ENCODE measurements at places on chromosomes 12 and 14.

DNA sequence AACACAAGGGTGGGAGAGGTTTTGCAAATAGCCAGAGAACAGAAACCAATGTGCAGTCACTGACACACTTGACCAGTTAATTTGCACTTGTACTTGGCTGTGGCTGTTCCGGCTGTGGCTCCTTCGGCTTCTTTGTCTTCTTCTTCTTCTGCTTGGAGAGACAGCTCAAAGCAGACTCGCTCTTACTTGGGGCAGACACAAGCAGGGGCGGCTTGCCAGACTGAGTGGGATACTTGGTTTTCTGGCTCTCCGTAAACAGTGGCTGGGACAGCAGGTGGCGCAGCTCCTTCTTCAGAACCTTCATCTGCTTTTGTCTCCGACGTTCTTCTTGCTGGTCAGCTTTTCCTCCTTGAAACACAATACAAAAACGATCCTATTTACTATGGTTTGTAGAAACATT is 25.0 kb downstream of the OTUB2 start:
- DNase-seq: no peak

GRCh38 chr14:90603841-90604240 is 207.0 kb downstream of the CALM1 start:
- DNase-seq: no peak

GRCh38 chr14:31933716-31934115 is 143.4 kb upstream of the ARHGAP5 start:
- DNase-seq: no peak

DNA sequence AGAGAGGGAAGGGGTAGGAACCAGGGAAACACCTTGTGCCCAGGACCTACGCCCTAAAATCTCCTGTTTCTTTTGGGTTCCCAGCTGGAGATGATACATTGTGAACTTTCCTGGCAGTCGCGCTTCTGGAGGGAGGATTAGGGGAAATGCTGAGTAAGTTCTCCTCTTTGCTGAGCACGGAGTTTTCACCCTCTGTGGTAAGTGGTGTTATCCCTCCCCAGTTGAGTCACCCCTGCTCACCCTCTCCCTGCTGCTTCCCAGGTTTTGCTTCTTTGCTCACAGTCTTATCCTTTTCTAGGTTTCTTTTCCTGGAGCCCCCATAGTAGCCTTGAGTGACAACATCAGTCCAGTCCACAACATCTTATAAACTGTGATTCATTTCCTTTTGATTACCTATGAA is 789.1 kb downstream of the TMEM121 start:
- DNase-seq: no peak

- DNase-seq: no peak
Measured at GRCh38 chr12:5163661-5164060, 120.0 kb downstream of the KCNA5 start.

DNA sequence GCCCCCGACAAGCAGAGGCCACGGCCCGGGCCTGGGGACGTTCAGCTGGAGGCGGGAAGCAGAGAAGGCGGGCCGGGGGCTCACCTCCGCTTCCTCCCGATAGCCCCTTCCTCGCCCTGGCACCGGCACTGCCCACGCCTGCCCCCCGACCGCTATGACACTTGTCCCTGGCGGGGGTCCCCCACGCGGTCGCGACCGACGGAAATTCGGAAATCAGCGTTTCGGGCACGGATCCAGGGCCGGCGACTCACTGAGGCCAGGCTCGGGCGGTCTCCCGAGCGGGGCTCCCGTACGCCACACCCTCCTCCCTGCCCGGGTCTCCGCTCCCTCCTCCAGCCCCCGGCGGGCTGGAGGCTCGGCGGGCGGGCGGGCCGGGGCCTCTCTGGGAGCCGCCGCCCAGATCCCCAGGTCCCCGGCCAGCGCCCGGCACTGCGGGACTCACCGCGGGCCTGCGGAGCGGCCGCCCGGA is 581 bp downstream of the PITPNM2 start:
- no peak for DNase-seq

DNA sequence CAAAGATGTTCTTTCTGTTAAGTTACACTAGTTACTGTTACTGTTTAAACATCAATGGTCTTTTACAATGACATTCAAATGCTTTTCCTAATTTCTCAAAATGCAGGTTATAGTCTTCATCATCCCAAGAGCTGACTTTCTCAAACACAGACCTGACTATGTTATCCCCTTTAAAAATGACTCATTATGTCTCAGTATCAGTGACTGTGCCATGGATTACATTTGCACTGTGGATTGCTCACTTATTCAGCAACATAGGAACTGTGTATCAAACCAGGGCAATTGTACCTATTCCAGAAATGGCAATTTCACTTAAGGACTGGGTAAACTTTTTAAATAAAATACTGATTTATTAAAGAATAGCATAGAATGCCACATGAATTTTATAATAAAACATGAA is 630.2 kb upstream of the NOVA1 start:
- no peak for DNase-seq

DNA sequence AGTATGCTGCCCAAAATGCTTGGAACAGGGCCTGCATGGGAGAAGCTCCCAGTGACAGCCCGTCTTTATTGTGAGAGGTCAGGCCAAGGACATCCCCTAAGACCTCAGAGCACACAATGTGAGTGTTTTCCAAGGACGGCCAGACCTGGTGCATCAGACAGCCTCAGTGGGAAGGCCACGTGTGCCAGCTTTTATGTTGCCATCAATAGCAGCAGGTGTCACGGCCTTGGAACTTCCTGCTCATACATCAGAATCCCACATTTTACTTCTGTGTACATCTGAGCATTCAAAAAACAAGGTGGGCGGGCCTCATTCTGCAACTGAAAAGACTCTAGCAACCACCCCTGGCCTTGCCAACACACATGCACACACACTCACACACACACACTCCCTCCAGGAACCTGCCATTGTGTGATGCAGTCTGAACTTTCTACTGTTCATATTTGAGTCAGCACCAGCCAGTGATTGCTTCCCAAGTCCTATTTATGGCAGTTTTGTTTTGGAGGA is 753.1 kb upstream of the TBX3 start:
- no peak for DNase-seq

DNA sequence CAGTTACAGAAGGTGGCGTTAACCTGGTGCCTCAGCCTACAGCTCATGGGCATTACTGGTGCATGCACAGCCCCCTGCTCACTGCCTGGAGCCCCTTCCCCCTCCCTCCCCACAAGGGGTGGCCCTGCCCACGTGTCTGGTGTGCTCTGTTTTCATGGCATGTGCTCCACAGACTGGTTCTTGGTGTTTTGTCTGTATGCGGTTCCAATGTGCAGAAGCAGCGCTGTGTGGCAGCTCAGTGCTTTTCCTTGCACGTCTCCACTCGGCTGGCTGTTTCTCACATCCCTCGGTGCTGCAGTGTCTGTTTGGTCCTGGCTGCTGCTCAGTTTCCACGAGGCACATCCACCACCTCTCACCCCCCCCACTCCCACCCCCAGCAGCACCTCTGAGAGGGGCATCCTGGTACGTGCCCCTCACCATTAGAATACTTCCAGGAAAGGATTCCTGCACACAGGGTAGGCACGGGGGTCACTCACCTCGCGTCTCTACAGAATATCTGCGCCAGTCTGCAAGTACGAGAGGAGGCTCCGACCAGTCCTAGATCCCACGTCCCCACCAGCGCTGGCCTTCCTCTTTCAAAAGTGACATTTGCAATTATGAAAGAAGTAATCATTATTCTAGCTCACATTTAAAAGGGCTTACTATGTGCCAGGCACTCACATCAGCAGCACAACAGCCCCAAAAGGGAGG is 27.1 kb downstream of the DIO3 start:
- DNase-seq: no peak

DNA sequence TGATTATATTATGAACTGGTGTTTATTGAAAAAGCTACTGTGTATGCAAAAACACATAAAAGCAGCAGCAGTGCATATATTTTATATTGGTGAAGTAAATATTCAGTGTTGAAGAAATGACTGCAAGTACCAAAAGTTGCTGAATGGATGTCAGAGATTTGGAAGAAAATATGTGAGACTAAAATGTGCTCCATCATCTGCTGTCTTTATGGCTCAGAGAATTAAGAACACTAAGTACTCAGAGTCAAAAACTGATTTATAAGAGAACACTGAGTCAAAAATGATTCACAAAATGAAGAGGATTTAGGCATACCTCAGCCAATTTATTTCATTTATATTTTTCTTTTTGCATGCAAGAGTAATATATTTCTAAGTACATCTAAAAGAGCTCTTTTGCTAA is 86.3 kb upstream of the PDZRN4 start:
- DNase-seq: no peak

DNA sequence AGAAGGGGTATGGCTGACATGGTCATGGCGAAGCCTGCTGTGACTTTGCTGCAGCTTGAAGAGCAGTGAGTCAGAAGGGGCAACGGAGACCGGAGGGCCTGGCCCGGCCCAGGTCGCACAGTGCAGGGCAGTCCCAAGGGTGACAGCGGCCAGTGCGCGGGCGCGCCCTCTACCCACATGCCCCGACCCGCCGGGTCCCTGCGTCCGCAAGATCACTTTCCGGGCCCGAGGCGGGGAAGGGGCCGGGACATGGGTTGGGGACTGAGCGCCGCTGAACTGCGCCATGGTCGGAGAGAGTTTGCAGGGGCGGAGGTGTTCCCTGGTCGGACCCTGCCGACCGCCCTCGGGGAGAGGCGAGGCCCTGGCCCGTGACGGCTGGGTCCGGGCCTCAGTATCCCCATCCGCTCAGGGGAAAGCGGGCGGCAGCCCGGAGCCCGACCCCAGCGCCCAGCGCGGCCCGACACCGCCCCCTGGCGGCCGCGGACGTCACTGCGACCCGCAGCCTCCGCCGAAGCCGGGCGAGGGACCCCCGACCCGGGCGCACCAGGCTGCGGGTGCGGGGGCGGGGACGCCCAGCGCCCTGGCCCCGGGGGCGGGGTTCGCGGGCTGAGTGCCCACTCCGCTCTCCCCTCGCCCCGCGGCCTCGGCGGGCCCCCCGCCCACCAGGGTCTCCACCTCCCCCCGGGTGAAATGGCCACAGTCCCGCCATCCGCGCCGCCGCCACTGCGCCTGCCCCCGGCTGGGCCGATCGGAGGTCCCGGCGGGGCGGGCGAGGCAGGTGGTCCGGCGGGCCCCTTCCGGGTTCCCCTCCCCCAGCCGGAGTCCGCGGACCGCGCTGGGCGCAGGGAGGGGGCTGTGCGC is 7.2 kb upstream of the ANKRD9 start:
- peak; percentile 24 for DNase-seq

DNA sequence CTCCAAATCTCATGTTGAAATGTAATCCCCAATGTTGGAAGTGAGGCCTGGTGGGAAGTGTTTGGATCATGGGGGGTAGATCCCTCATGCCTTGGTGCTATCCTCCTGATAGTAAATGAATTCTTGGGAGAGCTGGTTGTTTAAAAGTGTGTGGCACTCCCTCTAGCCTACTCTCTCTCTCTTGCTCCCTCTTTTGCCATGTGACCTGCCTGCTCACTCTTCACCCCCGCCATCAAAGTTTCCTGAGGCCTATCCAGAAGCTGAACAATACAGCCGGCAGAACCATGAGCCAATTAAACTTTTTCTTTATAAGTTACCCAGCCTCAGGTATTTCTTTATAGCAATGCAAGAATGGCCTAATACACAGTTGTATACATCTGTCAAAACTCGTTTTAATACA is 62.5 kb downstream of the BCL2L14 start:
- no peak for DNase-seq

DNA sequence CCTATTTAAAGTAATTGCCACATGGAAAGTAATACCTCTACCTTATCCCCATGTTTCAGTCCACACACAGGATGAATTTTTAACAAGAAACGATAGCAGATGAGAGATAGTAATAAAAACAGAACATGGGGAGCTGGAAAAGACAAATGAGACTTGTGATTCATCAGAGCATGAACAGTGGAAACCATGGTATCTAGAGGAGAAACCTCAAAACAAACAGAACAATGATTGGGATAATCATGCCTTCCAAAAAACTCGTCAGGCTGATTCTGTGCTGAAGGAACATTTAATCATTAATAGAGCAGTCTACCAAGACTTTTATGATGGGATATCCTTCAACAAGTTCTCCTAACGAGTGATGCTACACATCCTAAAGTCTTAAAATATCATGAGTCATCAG is 1390.7 kb downstream of the FSCB start:
- no peak for DNase-seq

DNA sequence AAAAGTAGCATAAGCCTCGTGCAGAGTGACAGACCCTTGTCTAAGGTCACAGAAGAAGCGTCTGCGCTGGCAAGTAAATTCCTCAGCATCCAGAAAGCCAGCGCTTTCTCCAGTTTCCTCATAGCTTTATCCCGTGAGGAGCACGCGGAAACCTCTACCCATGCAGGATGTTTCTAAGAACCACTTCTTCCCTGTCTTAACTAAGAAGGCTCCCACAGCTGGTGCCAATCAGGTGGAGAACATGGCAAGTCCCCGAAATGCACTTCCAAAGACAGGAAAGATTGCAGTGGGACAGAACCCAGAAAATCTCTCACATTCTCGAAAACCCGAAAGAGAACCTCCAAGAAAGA is 968 bp upstream of the ARID4A start:
- no peak for DNase-seq

DNA sequence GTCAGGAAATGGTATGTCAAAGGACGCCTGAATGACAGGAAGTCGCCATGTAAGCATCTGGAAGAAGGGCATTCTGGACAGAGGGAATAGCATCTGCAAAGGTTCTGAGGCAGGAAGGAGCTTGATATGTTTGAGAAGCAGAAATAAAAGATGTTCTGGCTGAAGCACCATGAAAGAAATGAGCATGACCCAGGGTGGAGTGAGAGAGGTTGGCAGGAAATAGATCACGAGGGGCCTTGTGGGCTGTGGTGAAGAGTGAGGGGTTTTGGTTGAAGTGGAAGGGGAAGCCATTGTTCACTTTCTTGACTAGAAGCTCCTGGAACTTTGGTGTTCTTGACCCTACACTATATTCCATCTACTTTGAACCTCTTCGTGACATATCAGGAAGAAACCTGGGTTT is 99.4 kb upstream of the PARP11 start:
- DNase-seq: no peak

DNA sequence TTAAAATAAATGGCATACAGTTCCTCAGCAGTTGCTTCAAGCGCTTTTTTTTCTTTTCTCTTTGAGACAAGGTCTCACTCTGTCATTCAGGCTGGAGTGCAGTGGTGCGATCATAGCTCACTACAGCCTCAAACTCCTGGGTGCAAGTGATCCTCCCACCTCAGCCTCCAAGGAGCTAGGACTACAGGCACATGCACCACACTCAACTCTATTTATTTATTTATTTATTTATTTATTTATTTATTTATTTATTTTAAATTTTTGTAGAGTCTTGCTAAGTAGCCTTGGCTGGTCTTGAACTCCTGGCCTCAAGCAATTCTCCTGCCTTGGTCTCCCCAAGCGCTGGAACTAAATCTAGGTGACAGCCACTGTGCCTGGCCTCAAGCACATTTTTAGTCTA is 132.0 kb downstream of the MED13L start:
- no peak for DNase-seq

DNA sequence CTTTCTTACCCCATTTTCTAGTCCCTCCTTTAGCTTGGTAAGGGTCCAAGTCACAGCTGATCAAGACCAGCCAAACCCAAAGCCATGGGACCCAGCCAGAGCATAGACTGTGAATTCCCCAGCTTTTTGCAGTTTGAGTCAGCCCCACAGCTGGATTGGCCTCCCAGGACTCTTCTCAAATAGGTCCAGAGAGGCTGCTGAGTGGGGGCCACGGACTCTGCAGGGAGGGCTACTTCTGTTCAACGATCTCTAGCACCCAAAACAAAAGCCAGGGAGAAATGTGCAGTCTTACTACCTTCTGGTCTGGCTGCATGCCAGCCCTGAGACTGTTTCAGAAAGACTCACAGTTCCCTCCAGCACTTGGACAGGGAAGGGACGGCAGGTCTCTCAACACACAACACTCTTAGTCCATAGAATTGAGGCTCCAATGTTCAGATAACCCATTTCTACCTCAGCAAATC is 1.6 kb downstream of the VDR start:
- no peak for DNase-seq
